ENCODE measurements at places on chromosomes 7 and 10.
A peak's percentile ranks its signal among the peaks of the same experiment; 100 is the strongest.

DNA sequence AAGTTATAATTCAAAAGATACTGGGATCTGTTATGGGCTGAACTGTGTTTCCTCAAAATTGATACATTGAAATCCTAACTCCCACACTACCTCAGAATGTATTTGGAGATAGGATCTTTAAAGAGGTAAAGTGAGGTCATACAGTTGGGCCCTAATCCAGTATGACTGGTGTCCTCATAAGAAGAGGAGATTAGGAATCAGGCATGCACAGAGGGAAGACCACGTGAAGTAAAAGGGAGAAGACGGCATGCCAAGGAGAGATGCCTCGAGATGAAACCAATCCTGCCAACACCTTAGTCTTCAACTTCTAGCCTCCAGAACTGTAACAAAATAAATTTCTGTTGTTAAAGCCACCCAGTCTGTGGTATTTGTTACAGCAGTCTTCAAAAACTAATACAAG, 5.9 kb upstream of the CFAP69 start:
- DNase-seq: no peak

GRCh38 chr7:4216016-4216415, 466.1 kb upstream of the FOXK1 start:
- DNase-seq: no peak

GRCh38 chr7:47669178-47669891, 87.4 kb upstream of the TNS3 start:
- DNase-seq: no peak

- DNase-seq: no peak
Observed at GRCh38 chr7:27203365-27203953, 3.6 kb upstream of the HOXA13 start.

DNA sequence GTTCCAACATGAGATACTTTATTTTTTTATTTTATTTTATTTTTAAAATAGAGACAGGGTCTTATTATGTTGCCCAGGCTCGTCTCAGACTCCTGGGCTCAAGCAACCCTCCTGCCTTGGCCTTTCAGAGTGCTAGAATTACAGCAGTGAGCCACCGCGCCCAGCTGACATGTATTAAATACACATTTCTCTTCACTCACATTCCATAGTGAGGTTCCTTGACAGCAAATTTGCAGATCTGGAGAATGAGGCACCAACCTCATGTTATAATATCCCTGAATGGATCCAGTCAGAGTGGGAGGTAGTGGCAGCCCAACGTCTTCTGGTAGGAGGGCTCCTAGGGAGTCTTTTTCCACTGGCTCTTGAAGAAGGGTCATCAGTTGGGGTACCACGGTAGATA, 46.1 kb downstream of the OGDH start:
- DNase-seq: no peak

DNA sequence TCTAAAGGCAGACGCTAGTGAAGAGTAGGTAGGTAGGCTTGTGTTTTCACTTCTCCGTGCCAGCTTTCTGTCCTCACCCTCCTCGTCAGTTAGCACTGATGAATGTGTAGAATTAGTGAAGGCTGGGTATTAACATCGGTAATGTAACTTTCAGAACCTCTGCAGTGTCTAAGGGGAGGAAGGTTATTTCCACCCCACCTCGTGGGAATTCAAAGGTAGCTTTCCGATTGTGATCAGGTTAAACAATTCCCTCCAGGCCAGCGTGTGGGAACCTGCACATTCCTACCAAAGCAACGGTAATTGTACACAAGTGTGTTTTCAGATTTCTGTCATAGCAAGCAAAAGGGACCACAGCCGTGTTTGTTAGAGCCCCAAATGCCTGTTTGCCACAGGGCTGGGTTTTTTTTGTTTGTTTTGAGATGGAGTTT, 405.0 kb upstream of the GALNT17 start:
- no peak for DNase-seq

DNA sequence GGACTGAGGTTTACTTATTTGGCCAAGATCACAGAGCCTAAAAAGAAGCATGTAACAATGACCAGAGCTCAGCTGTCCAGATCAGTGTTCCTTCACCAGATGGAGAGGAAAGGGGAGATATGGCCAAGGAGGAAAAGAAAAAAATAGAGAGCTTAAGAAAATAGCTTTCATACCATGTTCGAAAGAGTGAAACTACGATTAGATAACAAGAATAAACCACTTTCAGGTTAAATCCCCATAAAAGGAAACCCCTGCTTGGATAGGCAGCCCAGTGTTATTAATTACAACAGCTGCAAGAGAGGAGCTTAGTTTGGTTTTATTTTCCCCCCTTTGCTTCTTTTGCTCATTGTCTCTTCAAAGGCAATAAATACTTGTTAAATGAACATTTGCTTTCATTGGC, 160.8 kb downstream of the ZNF438 start:
- no peak for DNase-seq

DNA sequence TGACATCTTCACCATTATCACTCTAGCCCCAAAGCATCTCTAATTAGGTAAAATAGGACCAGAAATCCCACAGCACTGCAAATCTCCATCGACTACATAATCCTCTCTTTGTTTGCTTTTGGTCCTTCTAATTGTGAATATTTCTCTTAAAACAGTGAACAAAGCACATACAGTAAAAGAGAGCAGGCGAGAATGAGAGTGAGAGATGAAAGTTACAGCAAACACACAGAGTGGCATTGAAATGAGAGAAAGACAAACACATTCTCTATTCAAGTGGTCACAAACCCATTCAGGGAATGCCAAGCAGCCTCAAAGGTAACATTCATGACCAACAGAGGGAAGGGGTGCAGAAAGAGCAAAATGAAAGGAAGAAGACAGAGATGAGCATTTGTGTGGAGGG, 109.8 kb upstream of the PTN start:
- DNase-seq: no peak

DNA sequence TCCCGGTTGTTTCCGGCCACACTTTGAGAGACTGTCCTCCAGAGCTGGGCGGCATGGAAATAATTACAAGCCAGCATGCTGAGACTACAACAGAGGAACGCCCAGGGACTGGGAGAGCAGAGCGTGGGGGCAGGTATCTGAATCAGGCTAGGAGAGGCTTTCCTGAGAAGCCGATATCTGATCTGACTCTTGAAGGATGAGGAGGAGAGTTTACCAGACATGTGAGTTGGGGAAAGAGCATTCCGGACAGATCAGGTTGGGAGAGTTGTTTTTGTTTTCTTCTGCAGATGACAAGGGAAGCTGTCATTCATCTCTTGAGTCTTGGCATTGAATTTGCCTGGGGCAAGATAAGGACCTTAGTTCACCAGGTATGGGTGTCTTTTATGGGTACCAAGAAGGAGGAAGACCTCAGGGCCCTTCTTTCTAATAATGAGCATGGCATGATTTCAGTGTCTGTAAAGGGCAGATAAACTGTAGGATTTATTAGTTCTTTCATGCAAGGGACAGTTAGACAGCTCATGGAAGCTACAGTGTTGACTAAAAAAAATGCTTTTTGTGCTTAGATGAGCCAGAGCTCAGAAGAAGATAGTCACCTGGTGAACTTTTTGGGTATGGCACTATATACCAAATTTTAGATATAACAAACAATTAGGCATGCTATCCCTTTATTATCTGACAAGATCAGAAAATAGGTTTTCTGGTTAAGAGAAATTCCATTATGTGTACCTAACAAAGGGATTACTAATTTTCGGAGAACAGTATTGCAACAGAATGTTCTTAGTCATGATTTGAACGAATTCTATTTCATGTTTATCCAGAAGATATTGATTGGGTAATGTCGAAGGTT, 36.2 kb downstream of the WBP1L start:
- DNase-seq: no peak

DNA sequence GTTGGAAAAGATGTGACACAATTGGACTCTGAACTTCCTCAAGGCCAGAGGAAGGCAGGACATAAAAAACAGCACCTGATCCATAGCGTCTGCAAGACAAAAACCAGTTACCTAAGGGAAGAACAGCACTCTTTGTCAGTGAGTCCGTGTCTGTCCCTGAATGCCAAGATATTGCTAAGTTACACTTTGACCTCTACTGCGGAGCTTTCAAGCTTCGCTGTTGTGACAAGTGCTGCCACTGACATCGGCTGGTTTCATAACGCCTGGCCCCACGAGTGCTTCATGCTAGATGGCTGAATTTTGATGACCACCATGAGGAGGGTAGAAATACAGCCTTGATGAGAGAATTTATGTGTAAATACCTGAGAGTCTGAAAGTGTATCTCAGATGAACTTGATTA, 49.7 kb upstream of the JAZF1 start:
- no peak for DNase-seq

GRCh38 chr7:156458011-156458410, 182.6 kb upstream of the RNF32 start:
- no peak for DNase-seq

- DNase-seq: no peak
Observed at GRCh38 chr10:24096281-24096680, 112.7 kb upstream of the KIAA1217 start.

- DNase-seq: no peak
Observed at GRCh38 chr10:97821308-97822038, 28.2 kb upstream of the GOLGA7B start.

GRCh38 chr7:158019726-158020705, 567.6 kb downstream of the PTPRN2 start:
- DNase-seq: no peak

DNA sequence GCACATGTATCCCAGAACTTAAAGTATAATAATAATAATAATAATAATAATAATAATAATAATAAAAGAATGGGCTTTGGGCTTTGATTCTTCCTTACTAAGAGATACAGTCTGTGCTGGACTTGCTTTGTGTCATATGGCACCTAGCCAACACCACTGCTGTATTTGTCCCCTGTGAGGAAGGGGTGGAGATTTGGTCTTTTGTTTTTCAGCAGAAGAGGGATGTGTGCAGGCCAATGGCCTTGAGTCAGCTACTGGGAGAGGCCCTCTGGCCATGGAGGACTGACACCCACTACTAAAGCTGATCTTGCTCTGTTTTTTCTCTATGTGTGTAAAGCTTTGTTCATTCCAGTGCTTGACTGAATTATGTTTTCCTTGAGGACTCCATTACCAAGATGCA, 573.0 kb upstream of the PCDH15 start:
- DNase-seq: no peak

DNA sequence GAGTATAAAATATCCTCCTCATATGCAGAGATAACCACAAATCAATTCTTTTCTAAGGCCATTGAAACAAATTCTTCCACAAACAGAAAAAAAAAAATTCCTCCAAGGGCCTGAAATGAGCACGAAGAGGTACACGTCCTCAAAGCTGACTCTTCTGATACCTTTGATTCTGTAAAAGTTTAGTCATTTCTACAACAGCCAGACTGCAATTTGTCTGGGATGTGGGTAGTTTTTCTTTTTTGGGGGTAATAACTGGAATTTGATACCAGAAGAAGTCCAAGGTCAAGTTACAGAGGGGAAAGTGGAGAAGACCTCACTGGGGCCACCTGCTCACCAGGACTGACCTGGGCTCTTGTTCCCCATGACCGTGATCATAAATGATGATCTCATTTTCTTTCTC, 121.8 kb downstream of the AOAH start:
- DNase-seq: no peak

DNA sequence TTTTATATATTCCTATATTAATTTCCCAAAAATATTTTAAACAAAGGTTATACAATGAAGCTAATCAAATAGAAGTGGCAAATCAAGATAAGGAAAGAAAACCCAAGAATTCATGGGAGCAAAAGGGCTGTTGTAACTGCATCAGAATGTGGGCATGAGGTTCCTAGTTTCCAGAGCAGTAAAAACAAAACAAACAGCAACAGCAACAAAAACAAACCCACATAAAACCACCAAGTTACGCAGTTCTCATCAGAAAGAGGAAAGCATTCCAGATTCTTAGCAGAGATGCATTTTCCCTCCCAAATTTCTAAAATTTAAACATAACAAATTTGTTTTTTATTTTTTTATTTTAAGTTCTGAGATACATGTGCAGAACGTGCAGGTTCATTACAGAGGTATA, 34.8 kb upstream of the MSMB start:
- no peak for DNase-seq

- no peak for DNase-seq
Observed at GRCh38 chr10:98676895-98677294, 230.2 kb upstream of the HPS1 start.

DNA sequence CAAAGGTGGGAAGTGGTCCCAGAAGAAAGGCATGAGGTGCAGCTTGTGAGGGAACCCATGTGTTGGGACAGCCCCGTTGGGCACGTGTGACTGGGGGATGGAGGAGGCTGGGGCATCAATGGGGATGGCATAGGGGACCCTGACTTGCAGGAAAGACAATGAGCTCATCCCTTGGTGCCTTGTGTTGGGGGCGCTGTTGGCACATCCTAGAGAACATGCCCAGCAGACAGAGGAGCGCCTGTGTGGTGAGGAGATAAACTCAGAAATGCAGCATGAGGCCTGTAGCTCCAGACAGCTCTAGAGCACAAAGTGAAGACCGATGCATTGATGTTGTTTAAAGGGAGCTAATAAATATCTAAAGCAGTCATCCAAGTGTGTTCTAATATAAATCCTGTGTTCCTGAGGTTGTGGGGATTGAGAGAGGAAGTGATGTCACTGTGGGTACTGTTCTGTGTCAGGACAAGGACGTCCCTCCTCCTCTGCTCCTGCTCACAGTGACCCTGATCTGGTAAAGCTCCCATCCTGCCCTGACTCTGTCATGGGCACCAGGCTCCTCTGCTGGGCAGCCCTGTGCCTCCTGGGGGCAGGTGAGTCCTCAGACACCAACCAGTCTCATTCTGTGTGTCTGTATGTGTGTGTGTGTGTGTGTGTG, 126.1 kb upstream of the PRSS58 start:
- DNase-seq: no peak

- peak; percentile 90 for DNase-seq
Observed at GRCh38 chr7:157138424-157139110, at the start of gene UBE3C. UBE3C (plus strand) TSS chr7:157138926; CDS start chr7:157139273, 347 bp downstream.

GRCh38 chr10:122050811-122051210, 61.8 kb downstream of the TACC2 start:
- DNase-seq: no peak

GRCh38 chr10:5317547-5318107, 47.1 kb upstream of the UCN3 start:
- peak; percentile 59 for DNase-seq

GRCh38 chr10:26199841-26200240, 16.7 kb upstream of the GAD2 start:
- DNase-seq: no peak

GRCh38 chr7:93984024-93984423, 20.1 kb downstream of the BET1 start:
- no peak for DNase-seq

- no peak for DNase-seq
Observed at GRCh38 chr7:71996141-71996540, 416.0 kb downstream of the CALN1 start.

DNA sequence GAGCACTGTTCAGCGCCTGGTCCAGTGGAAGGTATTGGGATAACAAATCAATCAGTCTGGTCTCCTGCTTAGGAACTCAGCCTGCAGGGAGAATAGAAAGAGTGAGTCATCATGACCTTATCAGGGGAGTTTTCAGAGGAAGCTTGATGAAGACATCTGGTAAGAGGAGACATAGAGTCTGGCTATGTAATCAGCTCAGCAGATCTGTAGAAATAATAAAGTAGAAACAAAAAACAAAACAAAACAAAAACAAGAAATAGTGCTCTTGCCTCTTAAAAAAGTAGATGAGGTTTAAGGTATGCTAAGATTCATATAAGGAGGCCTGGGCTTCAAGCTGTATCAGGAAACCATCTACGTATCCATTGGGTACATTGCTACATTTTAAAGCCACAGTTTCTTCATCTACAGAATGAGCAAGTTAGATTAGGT, 14.4 kb downstream of the TAS2R41 start:
- no peak for DNase-seq

- DNase-seq: no peak
Observed at GRCh38 chr10:112952282-112953173, 2.5 kb downstream of the TCF7L2 start.

Data from stimulated activated CD4-positive, alpha-beta T cell treated with anti-CD3 and anti-CD28 coated beads, TNF-alpha, amount 100 ng/mL, for 1 hour (primary cell).